ENCODE measurements at places on chromosomes 6 and 20.

DNA sequence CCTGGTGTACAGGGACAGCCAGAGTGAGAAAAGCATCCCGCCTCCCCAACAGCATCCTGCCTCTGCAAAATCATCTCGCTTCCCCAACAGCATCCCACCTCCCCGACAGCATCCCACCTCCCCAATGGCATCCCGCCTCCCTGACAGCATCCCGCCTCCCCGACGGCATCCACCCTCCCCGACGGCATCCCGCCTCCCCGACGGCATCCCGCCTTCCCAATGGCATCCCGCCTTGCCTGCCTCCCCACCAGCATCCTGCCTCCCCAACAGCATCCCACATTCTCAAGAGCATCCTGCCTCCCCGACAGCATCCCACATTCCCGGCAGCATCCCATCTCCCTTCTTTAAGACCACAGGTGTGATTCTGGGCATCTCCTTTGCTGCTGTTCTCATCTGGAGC lies 46.0 kb upstream of the NXT1 start:
- DNase-seq = no peak

- no peak for DNase-seq
These were observed 146.4 kb downstream of the AKAP7 start for GRCh38 chr6:131281471-131282270.

DNA sequence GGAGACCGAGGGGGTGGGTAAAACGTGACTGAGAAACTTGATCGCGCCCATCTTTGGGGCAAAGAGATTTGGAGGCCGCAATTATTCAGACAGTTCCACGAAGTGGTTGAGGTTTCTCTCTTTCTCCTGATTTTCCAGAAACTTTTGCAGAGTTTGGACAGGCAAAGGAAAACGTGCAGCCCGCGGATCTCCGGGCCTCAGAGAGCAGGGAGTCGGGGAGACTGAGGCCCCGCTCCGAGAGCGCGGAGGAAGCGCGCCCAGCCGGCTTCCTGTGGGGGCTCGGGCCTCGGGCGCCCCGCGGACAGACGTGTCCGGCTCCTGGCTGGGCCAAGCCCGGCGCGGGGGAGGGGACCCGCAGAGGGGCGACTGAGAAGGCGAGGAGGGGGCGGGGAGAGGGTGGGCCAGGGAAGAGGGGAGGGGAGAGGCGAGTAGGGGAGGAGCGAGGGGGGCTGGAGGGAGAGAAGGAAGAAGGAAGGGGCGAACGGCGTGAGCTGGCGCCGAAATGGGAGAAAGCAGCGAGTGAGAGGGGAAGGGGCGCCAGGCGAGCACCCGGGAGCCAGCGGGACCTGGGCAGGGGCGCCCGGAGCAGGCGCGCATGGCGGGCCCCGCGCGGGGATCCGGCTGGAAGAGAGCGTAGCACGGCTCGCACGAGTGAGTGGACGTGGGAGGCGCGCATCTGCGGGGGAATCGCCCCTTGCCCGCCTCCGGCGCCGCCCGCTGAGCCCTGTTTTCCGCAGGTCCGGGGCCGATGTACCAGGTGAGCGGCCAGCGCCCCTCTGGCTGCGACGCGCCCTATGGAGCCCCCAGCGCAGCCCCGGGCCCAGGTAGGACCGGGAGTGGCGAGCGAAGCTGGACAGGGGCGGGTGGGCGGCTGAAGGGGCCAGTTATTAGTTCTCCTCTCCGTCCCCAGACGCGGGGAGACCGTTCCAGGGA lies at the start of gene MDFI:
Gene MDFI, plus strand, starts transcription at position 467 of the 933 bp plus-strand sequence. Its CDS starts 282 bp downstream, at position 749.
- no peak for DNase-seq

DNA sequence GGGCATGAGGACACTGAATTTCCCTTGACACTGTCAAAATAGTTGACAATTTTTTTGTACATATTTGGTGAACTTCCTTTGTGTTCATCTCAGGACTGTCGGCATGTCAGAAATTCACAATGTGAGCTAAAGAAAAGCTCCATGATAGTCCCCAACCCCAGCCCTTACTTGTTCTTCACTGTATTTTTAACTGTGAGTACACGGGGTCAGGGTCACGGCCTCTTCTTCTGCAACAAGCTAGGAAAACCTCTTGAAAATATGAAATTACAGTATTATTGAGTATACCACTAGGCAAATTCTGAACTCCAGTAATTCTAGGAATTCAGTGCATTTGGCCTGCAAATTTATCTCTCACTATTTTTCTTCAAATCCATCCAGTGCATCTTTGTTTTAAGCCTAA lies 199.4 kb downstream of the SLC24A3 start:
- DNase-seq = no peak

DNA sequence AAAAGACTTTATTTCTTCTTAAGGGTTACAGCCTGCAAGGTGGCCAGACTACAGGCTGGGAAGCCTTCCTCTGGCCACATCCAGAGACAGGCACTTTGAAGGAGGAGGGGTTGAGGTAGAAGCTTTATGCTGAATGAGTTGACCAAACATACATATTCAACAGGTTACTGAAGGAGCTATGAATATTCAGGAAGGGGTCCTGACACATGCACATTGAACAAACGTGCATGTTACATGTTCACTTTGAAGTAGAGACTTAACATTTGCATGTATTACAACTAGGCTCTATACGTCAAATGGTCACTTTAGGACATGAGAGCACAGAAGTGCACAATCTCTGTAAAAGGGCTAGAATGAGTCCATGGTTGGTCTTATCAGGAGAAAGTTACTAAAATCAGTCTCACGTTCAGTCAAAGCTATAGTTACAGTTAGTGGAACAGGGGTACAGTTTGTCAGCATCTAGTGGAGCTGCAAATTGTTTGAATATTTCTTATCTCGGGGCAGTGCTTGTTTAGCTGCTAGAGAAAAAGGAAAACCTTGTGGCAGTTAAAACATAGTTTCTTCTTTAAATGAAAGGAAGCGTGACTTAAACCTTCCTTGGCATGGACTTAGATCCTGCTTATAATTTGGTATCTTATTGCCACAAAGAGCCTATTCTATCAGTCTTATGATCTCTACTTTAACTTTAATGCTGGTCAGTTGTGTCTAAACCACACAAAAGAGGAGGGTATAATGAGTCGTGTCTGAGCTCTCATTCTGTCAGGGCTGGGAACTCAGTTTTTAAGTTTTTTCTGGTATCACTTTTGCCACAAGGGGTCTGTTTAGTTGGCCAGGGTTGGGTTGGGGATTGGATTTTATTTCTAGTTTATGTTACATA lies 4.6 kb upstream of the ZSCAN9 start:
- DNase-seq = no peak

DNA sequence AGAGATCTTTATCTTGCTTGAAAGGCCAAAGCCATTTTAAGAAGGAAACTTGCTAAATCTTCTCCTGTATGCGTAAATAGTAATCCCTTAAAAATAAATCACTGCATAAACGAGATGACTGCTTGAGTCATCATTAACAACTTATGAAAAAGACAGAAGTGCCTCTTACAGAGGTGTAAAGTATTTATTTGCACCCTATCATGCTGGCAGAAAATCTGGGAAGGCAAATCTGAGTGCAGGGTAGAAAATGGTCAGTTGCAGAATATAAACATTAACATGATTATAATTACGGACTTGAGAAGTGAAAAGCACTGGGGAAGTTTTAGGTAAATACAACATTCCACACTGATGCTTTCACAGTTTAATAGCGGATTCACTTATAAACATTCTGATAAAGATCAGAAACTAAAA lies 67.5 kb upstream of the FBXO30 start:
- DNase-seq = no peak

GRCh38 chr6:4930025-4930691 lies 73.7 kb downstream of the RPP40 start:
- DNase-seq = no peak

DNA sequence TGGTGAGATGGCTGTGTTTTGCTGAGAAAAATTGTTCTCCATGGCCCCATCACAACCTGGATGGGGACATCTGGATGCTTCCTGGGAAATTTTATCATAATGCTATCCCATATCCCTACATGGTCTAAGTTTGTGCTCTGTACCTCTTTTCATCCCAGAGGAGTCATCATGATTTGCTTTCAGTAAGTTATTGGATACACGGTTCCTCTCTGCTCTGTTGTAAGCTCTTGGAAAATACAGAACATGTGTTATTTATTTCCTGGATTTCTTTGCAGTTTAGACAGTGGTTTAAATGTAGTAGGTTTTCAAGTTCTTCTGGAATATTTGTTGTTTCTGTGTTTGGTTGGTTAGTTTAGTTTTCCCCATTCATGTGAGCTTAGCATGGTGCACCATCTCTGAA lies 129.2 kb upstream of the ECI2 start:
- DNase-seq = no peak

DNA sequence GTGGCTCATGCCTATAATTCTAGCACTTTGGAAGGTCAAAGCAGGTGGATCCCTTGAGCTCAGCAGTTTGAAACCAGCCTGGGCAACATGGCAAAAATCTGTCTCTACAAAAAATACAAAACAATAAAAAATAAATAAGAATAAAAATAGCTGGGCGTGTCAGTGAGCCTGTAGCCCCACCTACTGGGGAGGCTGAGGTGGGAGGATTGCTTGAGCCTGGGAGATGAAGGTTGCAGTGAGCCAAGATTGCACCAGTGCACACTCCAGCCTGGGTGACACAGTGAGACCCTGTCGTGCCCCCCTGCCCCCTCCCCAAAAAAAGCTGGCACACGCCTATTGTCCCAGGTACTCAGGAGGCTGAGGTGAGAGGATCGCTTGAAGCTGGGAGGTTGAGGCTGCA lies 35.1 kb upstream of the SRPK1 start:
- DNase-seq = no peak

DNA sequence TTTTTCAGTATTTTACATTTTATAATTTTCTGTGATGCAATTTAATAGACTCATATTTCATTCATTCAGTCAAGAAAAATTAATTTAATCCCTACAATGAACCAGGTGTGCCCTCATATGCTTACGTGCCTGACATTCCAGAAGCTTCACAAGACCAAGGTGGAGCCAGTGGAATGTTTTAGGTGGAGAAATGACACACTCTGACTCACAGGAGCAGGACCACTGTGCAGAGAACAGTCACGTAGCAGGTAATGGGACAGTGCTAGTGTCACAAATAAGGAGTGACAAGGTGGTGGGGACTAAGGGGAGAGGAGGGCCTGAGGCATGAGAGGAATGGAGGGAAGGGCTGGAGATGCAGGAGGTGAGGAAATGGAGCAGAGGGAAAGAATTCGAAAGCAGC lies 37.0 kb upstream of the HLA-G start:
- no peak for DNase-seq

DNA sequence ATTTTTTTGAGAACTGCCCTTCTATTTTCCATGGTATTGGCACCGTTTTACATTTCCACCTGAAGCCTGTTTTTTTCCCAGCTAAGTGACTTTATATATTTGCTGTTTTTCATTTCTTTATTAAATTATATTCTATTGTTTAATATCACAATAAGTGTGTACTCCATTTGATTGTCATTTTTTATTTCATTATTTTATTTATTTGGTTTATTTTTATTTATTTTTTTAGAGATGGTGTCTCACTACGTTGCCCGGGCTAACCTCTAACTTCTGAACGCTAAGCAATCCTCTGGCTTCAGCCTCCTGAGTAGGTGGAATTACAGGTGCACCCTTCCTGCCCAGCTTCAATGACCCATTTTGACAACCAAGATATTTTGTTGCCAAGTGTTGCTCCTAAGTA lies 202.6 kb downstream of the SIM1 start:
- no peak for DNase-seq

GRCh38 chr20:38120625-38120988 lies 44.5 kb downstream of the TGM2 start:
- no peak for DNase-seq

DNA sequence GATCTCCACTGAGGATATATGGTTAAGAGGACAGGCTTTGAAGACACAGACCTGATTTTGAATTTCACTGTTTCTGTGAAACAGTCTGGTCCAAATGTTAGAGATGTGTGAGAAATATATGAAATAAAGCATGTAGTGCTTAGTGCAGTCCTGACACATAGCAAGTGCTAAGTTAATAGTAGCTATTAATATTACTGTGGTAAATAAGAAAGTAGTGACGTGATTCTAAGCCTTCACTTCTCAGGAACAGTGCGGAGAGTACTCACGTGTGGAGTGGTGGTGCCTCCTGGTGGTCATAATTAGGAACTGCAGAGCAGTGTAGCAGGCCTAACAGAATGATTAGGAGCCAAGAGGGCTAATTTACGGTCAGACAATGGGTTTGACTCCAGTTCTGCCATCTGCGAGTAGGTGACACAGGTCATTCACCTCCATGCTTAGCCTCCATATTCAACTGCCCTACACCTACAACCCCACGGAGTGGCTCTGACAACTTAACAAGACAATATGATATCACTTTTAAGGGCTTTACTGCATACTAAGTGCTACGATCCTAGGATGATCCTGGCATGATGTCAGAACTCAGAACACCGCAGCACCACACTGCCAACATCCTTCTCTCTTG lies 106.2 kb downstream of the JPH2 start:
- DNase-seq = peak; percentile 28

DNA sequence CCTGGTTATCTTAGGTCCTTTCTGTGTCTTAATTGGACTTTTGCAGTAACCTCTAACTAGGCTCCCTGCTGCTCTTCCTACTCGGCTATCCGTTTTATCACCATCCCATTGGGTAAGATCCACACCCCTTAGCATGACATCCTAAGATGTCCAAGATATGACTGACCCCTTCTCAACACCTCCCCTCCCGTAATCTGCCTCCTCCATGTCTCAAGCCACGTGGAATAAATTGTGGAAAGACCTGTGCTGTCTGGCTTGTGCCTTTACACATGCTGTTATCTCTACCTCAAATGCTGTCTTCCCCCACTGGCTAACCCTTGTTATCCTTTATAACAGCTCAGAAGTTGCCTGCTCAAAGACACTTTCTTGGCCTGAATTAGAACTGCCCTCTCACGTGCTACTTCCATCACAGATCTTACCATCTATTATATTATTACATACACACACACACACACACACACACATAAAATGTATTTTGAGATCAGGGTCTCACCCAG lies 26.5 kb downstream of the EIF2S2 start:
- DNase-seq = no peak

- no peak for DNase-seq
These were observed 95.2 kb downstream of the ANKRD60 start for GRCh38 chr20:58133020-58133808.

GRCh38 chr6:135270676-135271536 lies 89.8 kb downstream of the MYB start:
- DNase-seq = no peak

- no peak for DNase-seq
These were observed 627.9 kb downstream of the PRKN start for GRCh38 chr6:162099685-162100084.

DNA sequence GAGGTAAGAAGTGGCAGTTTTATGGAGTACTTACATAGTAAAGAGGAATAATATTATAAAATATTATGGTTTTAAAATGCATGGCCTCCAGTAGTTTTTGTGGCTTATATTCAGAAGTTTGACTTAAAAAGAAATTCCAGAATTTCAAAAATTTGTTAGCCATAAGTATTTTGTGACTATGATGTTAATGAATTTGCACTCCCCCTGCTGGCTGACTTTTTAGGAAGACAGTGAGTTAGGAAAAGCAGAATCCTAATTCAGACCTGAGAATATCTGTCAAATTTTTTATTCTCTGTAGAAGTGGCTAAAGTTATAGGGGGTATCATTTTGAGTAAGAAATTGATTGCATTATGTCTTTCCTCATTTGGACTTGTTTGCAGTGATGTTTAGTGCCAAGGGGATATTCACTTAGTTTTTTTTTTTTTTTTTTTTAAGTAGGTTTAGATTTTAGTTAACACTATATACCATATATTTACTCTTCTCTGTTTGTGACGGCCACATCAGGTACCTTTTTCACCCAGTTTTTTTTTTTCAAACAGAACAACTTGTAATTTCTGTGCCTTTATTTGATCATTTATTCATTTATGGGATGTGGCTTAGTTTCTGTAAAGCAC lies 40.8 kb downstream of the ZFAND3 start:
- DNase-seq = peak; percentile 20

Measured in left renal cortex interstitium (tissue), 4 donors.